Gastroesophageal sphincter (tissue), 4 donors: ENCODE measurements at places on chromosomes 1 and 21.
A peak's percentile ranks its signal among the peaks of the same experiment; 100 is the strongest.

DNA sequence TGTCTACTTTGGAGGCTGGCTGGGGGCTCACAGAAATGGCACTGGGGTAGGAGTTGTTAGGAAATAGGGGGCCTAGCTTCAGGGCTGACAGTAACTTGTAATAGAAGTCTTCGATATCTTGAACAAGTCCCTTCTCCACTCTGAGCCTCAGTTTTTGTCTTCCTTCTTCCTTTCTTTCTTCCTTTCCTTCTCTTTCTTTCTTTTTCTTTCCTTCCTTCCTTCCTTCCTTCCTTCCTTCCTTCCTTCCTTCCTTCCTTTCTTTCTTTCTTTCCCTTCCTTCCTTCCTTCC lies 12.9 kb downstream of the BTG2 start:
- no peak for ATAC-seq

DNA sequence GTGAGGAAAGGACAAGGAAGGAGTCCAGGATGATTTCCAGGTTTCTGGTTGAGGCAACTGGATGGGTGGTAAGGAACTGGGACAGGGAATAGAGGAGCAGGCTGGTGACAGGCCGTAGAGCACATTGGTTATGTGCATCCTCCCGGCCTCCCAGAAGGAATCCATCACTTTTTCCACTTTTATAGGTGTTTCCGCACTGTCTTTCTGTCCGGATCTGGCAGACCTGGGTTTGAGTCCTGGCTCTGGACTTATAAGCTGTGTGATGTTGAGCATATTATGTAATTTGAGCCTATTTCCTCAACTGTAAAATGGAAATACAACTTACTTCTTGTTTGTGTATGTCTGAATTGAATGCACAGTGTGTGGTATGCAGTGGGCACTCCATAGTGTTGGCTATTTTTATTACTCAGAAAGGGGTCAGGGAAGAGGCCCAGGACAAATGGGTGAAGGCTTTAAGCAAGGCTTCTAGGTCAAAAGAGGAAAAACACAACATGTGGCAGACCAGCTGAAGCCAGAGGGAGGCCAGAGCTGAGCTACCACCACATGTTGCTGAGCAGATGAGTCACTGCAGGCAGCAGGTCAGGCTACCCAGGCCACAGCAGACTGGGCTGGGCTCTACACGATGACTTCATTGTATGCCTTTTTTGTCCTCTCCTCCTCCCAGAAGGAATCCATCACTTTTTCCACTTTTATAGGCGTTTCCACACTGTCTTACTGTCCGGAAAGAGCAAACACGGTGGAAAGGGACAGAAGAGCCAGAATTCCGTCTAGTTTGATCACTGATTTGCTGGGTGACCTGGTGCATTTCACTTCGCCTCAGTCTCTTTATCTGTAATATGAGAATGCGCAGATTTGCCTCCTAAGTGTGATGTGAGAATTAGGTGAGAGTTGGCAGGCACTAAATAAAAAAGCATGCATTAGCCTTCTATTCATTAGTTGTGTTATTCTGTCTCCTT lies 791 bp upstream of the MAST2 start:
- ATAC-seq: peak; percentile 93

GRCh38 chr1:218880484-218881060 lies 293.1 kb upstream of the LYPLAL1 start:
- ATAC-seq: no peak

DNA sequence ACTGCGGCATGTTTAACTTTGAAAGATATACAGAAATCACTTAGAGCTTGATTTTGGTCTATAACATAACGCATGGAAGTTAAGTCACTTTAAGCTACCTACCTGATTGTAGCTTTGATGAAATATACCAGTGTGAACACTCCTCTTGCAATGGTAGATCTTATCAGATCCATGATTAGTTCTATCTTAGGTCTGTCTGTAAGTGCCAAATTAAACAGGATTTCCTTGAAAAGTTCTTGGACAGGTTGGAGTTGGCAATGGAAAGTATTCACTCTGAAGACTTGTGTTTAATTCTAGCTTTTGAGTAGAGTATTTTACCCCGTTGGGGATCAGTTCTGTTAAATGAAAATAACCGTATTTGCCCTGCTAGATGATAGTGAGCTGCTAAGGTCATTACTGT lies 4.1 kb upstream of the ADGRL4 start:
- ATAC-seq: no peak

DNA sequence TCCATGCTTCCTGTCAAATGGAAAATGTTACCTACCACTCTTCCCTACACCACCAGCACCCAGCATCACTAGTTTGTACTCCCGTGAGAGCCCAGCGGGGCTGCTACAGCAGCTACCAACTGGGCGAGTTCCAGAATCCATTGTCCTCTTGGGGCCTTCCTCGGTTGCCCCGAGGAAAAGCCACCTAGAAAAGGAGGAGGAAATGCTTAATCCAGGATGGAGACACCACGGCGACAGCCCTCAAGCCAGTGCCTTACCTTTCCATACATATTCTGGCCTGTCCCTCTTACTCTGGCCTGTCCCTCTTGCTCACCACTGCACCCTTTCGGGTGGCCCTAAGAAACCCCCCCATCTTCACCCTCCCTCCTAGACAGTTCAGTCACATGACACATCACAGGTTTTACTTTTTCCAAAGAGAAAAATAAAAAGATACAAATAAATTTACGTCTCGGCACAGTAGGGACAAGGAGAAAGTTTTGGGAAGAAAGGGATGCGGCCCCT lies 478 bp downstream of the RIT1 start:
- peak; percentile 74 for ATAC-seq

GRCh38 chr1:11311816-11312755 lies 39.1 kb downstream of the UBIAD1 start:
- ATAC-seq: no peak

DNA sequence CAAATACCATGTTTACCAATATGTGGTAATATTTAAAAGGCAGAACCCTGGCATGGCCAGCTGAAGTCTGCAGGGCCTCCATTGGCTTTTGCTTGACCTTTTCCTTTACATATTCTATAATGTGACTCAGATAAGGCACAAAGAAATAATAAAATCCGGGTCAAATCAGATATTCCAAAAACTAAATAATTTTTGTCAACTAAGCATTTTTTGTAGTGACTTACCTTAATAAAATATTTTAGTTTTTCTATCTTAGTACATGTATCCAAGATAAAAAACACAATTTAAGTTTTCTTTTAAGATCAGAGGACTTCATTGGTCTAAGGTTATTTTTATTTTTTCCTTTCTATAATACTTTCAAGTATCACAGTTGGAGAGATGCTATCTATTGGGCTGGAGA lies 179.4 kb upstream of the ADAMTS5 start:
- no peak for ATAC-seq

DNA sequence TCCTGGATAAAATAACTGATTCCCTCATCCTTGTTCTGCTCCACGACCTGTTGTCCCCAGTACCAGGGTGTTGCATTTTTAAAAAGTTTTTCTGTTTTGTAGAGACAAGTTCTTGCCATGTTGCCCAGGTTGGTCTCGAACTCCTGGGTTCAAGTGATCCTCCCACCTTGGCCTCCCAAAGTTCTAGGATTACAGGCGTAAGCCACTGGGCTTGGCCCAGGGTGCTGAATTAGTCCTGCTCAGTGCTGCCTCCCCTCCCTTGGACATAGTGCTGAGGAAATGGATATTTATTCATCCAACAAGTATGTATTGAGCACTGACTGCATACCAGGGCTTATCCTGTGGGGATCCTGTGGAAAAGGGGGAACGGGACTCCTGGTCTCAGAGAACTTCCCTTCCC lies 126.4 kb downstream of the PTPRU start:
- no peak for ATAC-seq

DNA sequence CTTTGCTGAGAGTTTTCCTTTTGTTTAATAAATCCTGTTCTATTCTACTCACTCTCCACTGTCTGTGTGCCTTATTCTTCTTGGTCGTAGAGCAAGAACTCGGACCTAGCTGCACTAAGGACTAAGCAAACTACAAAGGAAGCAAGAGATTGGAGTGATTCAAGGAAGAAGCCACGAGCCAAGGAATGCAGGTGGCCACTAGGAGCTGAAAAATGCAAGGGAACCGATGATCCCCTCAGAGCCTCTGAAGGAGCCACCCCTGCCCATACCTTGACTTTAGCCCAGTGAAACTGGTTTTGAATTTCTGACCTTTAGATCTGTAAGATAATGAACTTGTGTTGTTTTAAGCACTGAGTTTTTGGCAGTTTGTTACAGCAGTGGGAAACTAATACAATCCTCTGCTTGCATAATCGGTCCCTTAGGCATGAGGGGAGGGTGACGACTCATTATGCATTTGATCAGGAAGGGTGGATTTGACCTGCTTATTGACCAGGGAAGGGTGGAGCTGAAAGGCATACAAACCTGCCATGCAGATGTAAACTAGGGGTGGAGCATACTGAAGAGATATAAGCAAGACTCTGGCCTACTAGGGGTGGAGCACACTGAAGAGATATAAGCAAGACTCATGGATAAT lies 6.2 kb upstream of the CA6 start:
- ATAC-seq: no peak

DNA sequence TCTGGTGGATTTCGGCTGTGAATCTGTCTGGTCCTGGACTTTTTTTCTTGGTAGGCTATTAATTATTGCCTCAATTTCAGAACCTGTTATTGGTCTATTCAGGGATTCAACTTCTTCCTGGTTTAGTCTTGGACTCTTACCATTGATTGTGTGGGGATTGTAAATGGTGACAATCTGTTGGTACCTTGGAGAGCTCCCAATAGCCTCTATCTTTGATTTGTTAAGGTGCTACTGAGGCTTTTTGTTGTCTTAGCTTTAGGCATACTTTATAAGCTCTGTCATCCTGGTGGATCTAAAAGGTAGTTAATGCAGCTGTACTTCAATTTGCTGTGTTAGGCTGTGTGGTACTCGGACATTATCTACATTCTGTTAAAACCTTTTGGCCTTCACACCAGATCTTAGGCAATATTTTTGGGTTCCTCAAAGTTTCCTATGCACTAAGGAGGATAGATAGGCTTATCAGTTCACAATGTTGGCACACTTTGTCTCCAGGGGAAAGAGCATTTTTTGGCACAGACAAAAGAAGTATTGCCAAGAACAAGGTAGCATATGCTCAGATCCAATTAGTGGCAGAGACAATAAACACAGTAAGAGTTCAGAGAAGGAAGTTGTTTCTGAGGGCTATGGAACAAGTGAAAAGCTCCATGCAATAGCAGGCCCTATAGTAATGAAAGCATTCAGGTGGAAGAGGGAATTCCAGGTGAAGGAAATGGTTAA lies 230.4 kb downstream of the PDE4B start:
- no peak for ATAC-seq

DNA sequence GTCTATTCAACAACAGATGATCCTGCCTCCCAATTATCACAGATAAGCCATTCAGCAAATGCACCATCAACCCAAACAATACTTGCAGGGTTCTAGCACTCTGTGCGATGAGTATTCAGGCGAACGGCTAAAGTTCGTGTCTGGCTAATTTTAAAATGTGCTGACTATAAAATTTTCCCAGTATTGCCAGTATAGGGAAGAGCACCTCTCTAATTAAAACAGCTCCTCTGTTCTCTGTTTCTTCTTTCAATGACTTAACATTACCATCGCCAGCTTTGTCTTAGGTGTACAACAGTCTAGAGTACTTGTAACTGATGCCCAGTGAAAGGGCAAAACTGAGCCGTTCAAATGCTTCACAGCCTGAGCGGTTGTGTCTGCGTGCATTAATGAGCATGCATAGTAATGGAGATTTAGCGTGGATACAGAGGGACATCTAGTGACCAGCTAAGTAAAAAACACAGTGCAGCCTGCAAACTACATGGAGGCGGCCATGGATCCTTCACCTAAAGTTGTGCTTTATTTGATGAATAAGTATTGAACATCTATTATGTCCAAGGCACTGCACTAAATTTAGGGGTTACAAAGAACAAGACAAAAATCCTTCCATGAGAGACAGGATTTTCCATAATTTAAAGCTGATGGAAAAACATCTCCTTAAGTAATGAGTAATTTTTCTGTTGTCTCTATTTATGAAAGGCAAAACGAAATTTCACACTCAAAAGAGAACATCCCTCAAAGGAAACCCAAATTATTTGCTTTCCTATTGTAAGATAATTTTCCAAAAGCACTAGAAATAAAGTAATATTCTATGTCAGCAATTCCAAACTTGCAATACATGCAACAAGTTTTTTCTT lies 120.0 kb downstream of the SETD4 start:
- ATAC-seq: peak; percentile 83

DNA sequence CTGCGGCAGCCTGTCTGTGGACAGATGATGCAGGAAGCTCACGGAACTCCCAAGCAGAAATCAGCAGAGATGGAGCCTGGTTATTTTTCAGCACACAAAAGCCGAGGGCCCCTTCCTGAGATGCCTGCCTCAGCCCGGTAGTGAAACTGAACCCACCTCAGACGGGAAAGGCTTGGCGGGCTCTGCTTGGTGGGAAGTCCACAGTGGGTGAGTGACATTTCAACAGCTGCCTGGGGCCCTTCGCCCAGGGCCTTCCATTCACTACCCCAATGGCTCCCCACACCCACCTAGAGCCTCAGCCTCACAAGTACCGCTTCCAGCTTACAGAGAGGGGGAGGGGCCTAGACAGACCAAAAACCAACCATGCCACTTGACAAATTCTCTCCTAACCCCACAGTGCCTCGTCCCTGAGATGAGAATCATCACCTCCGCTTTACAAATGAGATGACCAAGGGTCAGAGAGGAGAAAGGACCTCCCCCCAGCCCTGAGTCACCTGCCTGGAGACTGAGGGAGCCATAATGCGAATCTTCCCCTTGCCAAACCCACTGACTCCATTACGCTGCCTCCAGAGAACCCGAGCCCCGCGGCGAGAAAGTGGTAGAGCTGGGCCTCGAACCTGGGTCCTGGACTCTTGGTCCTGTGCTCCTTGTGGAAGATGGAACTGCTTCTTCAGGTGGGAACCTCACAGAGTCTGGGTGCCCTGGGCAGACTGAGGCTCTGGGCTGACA lies 3.4 kb upstream of the ECE1 start:
- ATAC-seq: no peak

DNA sequence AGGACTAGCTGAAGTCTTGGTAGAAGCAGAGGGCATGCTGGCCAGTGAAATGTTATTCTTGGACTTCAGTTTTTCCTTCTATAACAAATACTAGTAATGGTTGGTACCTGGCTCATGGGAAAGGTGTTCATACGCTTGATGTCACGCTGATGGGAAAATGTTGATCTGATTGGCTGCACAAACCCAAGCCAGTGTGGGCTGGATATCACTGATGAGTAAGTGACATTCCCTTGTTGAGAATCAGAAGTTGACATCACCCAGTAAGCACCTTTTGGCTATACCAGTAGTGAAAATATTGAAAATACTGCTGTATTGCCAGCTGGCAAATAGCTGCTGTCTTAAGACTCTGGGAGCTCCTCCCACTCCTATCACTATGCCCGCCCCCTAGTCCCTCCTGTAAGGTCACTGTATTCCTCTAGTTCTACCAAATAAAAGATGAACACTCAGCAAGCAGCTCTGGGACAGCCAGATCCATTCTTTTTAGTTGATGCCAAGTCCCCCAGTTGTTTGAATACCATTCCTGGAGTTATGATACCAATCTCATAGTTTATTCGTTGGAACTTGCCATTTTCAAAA lies 168.2 kb downstream of the GRIK1 start:
- no peak for ATAC-seq

- ATAC-seq: no peak
Measured at GRCh38 chr1:62628506-62628905, 31.2 kb downstream of the ANGPTL3 start.
